ENCODE measurements at places on chromosomes 5 and 9. TPM values are rescaled to one million over a fixed set of nuclear protein-coding genes. Genes with fewer than 3 reads are reported as not detected.

DNA sequence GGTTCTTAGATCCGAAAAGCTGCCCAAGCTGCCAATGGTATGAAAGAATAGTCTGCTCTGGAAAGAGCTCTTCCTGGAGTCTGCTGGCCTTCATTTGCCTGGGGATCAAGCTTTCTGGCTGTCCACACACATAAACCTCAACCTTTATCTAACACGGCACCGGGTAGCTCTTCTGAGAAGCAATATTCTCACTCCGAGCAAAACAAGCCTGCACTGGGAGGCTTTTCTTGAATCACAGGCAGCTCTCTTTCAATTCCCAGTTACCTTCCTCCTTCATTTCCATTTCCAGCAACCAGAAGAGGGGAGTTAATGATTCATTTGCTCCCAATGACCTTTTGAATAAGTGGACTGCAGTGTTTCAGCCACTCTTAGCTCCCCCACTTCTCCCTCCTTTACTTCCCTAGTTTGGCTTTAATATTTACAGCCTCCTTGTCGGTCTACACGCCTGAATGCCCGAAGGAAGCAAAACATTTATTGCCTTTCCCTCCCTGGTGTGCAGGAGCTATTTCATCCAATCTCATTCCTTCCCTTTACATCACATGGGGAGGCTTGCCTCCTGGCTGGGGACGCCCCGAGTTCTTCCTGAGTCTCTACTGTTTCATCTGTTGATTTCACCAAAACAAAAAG is 187.1 kb downstream of the ARHGEF28 start:
- DNase-seq = no peak
- H3K27ac ChIP-seq = no peak overlapping the region
- H3K27me3 ChIP-seq = no peaks in the 10 kb centered on the region
- no peak overlapping the region for H3K4me3 ChIP-seq

DNA sequence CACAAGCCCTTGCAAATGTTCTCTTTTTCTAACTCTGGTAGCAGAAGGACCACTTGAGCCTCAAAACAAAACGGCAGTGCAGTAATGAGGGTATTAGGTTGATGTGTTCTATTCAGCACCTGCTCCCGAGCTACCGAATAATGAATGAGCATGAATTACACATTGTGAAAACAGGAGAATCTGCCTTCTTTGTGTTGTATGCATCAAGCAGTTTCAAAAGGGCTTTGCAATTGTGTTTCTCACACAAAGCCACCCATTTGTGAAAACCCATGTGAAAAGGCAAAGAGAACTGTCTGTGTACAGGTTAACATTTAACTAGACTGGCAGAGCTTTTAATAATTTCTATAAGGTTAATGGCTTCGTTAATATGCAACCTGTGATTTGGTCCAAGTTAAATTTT is 97.8 kb downstream of the STK32A start:
- H3K4me3 ChIP-seq = no peak overlapping the region
- no peaks in the 10 kb centered on the region for H3K4me1 ChIP-seq
- no peak overlapping the region for H3K27ac ChIP-seq
- no peak for DNase-seq

- peaks cover 18% of the 10 kb centered on the region for H3K4me1 ChIP-seq
- peaks cover 12% of the 10 kb centered on the region for H3K27me3 ChIP-seq
- H3K27ac ChIP-seq = peak within 1 kb of the TSS; percentile 79
- H3K4me3 ChIP-seq = peak within 1 kb of the TSS; percentile 47
- no peaks in the 10 kb centered on the region for H3K36me3 ChIP-seq
Measured at GRCh38 chr9:111038331-111039230, at the start of gene LPAR1. TSS of gene LPAR1 (minus strand) at chr9:111038470. CDS start at chr9:110972117, 66,353 bp downstream.

- peaks cover 60% of the 10 kb centered on the region for H3K4me1 ChIP-seq
- DNase-seq = no peak
- no peaks in the 10 kb centered on the region for H3K36me3 ChIP-seq
- H3K4me3 ChIP-seq = no peak overlapping the region
Measured at GRCh38 chr9:130770679-130771442, 64.2 kb upstream of the ABL1 start.

DNA sequence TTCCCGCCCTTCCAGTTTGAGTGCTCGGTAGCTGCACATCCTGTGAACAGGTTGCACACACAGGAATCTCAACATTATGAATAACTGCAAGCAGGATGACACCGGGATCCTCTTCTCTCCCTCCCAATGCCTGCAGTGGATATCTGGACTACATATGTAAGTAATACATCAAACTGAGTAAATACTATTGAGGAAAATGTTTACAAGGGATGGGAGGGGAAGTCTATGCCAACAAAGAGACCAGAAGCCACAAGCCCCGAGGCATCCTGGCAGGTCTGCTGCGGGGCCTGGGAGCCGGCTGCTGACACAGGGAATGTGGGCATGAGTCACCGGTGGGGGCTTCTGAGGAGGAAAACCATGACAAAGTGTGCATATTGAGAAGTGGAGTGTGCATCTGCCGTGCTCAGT is 8.6 kb upstream of the ANKRD33B start:
- DNase-seq = peak; percentile 45
- H3K27me3 ChIP-seq = peaks cover 3% of the 10 kb centered on the region
- H3K36me3 ChIP-seq = no peaks in the 10 kb centered on the region
- H3K4me3 ChIP-seq = no peak overlapping the region
- no peaks in the 10 kb centered on the region for H3K4me1 ChIP-seq

- H3K27ac ChIP-seq = no peak overlapping the region
- no peaks in the 10 kb centered on the region for H3K36me3 ChIP-seq
- peaks cover 6% of the 10 kb centered on the region for H3K4me1 ChIP-seq
- DNase-seq = peak; percentile 91
- H3K4me3 ChIP-seq = peak overlapping the region; percentile 45
- no peaks in the 10 kb centered on the region for H3K27me3 ChIP-seq
Measured at GRCh38 chr5:160439205-160439600, 17.5 kb downstream of the PTTG1 start.

- no peak for DNase-seq
- H3K27ac ChIP-seq = no peak overlapping the region
- no peak overlapping the region for H3K4me3 ChIP-seq
- H3K27me3 ChIP-seq = no peaks in the 10 kb centered on the region
Measured at GRCh38 chr5:112036206-112036605, 279.2 kb upstream of the NREP start.

FBXL17 gene
- polyA plus RNA-seq = 8.2 TPM

ANKRD31 gene
- not detected for polyA plus RNA-seq

All from sigmoid colon (tissue), 7 donors.